ENCODE measurements at places on chromosomes 7 and 10.

- no peak for DNase-seq
Observed at GRCh38 chr10:49333192-49333591, 34.2 kb downstream of the C10orf71 start.

GRCh38 chr10:127123626-127124025 is 72.8 kb downstream of the INSYN2A start:
- no peak for DNase-seq

DNA sequence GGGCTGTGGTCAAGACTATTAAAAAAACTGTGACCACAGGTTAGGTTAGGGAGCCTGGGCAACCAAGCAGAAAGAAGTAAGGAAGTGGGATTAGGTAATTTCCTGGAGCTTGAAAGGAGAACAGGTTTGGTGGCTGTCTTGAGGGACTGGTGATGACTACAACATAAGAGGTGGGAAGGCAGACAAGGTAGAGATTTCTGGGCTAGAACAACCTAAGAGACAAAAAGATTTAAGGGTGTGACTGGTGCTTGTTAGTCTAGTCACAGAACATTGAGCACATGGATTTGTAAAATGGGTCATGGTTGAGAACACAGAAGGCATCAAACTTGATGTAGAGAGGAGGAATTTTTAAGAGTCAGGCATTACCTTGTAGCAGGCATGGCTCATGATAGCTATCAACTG is 123.7 kb upstream of the ASAH2 start:
- peak; percentile 44 for DNase-seq

DNA sequence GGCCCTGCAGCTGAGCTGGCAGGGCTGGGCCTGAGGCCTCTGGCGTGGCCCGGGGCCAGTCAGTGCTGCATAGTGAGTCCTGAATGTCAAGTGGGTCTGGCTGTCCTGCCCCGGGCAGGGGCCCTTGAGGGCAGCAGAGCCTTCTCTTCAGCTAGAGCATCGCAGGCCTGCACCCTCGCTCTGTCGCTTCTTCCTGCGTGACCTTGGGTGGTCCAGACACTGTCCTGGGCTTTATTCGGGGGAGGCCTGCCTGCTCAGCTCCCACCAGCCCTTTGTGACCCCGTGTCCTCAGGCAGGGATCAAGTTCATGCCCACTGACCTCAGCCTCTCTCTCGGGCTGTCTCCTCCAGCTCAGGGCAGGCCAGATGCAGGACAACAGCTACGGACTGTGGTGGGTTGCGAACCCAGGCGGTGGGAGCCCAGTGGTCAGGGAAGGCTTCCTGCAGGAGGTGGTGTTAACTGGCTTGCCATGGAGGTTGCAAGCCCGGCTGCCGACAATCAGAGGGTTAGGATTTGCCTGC is 3.4 kb downstream of the TTYH3 start:
- DNase-seq = no peak

GRCh38 chr7:48046458-48046857 is 11.1 kb downstream of the C7orf57 start:
- DNase-seq = no peak

- peak; percentile 99 for DNase-seq
Observed at GRCh38 chr7:7323352-7323751, 141.0 kb downstream of the C1GALT1 start.

- DNase-seq = peak; percentile 43
Observed at GRCh38 chr7:128271942-128272481, 30.9 kb downstream of the LEP start.

GRCh38 chr10:95745501-95745900 is 10.5 kb upstream of the ENTPD1 start:
- no peak for DNase-seq

- peak; percentile 42 for DNase-seq
Observed at GRCh38 chr7:41624818-41625217, 78.1 kb downstream of the INHBA start.

- DNase-seq = peak; percentile 33
Observed at GRCh38 chr7:106022193-106022821, 59.2 kb downstream of the CDHR3 start.

Data from DMS53 (cell line).